ENCODE measurements at places on chromosomes 3 and 15. TPM values are rescaled to one million over a fixed set of nuclear protein-coding genes. Genes with fewer than 3 reads are reported as not detected.

The PLCH1 gene
- 0.53 TPM for total RNA-seq

The RTP3 gene
- total RNA-seq = not detected

The MESD gene
- 25.2 TPM for total RNA-seq

The CFAP20DC gene
- 2.4 TPM for total RNA-seq

The ATP10A gene
- total RNA-seq = 4.0 TPM

The MKRN2OS gene
- not detected for total RNA-seq

The TPRG1 gene
- 0.24 TPM for total RNA-seq

The LRRN1 gene
- total RNA-seq = not detected

The FAH gene
- 67.8 TPM for total RNA-seq

The MESP2 gene
- not detected for total RNA-seq

The CAMKV gene
- 0.23 TPM for total RNA-seq
